ENCODE measurements at places on chromosomes 1 and 21.

DNA sequence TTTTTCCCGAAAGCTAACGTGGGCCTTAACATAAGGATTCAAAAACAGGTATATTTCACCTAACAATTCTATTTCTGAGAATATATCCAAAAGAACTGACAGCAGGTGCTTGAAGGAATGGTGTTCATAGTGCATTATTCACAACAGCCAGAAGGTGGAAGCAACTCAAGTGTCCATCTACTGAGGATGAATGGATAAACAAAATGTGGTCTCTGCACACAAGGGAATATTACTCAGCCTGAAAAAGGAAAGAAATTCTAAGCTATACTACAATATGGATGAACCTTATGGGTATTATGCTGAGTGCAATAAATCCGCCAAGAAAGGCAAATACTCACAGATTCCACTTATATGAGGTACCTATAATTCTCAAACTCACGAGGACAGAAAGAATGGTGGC is 6.1 kb upstream of the RIPPLY3 start:
- no peak for DNase-seq
- H3K4me1 ChIP-seq, result no peaks in the 10 kb centered on the region
- H3K4me3 ChIP-seq, result no peak overlapping the region
- H3K27me3 ChIP-seq, result no peaks in the 10 kb centered on the region

DNA sequence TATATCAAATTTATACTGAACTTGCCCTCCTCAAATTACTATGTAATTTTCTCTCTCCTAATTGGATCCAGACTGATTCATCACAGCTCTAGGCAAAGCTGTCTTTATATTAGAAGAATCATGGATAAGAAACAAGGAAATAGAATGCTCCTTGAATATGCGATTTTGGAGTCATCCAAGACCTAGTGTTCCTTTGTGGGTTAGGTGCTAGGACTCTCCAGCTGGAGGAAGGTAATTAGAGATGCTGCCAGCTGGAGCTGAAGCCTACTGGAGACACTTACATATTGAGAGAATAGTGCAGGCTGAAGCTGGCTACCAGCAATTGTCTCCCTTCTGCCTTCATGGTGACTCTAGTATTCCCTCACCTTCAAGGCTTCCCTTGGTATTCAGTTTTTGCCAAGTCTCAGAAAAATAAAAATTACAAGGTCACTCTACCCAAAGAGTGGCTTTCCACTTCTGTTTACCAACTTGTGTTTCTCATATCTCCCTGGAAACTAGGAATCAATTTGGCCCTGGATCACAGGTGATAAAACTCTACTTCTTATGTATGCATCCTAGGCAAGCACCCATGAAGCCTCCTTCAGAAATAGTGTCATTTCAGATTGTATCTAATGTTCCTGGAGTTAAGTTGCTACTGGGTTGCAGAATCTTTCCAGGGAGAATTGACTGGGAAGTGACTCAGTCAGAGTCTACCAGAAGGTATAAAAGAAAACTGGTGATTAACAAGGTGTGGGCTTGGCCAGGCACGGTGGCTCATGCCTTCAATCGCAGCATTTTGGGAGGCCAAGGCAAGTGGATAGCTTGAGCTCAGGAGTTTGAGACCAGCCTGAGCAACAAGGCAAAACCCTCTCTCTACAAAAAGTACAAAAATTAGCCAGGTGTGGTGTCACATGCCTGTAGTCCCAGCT is 24.4 kb upstream of the DOCK7 start:
- H3K4me3 ChIP-seq, result no peak overlapping the region
- no peaks in the 10 kb centered on the region for H3K36me3 ChIP-seq
- no peak overlapping the region for H3K27ac ChIP-seq

DNA sequence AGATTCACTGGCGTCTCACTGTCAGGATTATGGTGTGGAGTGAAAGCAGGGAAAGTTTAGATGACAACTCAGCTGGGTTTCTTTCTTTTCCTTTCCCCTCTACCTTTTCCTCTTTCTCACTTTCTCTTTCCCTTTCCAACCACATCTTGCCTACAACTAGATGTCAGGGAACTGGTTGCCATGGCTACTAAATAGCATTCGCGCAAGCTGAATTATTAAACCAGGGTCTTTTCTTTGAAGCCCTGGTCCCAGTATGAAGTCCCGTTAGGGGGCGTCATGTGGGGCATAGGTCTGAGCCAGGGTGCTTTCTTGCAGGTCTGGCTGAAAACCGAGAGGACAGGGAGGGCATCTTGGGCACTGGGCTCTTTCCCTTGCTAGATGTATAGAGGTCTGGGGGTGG is 168.4 kb upstream of the CACNA1E start:
- no peak overlapping the region for H3K4me3 ChIP-seq
- no peaks in the 10 kb centered on the region for H3K4me1 ChIP-seq
- peaks cover 45% of the 10 kb centered on the region for H3K27me3 ChIP-seq
- H3K27ac ChIP-seq, result no peak overlapping the region
- H3K36me3 ChIP-seq, result no peaks in the 10 kb centered on the region

DNA sequence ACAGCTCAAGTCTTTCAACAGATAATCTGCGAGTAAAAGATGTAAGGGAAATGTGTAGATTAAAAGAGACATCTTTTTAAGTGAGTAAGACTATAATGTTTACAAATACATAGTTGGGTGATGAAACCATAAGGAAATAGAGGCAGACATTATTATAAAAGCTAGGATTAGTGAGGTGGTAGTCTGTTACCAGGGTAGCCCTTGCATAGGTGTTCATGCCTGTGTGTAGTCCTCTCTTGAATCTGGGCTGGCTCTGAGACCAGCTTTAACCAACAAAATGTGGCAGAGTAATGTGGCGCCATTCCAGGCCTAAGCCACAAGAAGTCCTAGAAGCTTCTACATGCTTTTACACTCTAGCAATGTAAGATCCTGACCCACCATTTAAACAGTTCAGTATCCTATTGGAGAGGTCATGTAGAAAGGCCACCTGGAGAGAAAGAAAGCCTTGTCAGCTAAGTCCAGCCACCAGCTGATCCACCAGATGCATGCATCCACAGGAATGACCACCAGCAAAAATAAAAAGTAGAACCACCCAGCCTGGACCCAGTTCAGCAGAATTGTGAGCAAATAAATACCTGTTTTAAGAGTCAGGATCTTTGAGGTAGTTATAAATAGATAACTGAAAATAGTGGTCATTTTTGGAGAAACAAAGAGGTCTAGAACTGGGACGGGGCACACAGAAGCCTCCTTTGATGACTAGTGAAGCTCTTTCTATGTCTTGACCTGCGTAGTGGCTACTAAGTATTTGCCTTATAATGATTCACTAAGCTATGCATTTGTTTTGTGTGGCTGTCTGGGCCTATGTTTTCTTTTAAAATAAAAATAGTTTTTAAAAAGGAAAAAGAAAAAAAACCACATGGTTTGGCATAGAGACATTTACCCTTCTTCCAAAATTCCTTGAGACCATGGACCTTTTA is 8.1 kb downstream of the NIBAN1 start:
- no peaks in the 10 kb centered on the region for H3K36me3 ChIP-seq
- no peak overlapping the region for H3K4me3 ChIP-seq
- DNase-seq, result no peak
- H3K4me1 ChIP-seq, result no peaks in the 10 kb centered on the region
- H3K27ac ChIP-seq, result no peak overlapping the region
- H3K27me3 ChIP-seq, result no peaks in the 10 kb centered on the region

DNA sequence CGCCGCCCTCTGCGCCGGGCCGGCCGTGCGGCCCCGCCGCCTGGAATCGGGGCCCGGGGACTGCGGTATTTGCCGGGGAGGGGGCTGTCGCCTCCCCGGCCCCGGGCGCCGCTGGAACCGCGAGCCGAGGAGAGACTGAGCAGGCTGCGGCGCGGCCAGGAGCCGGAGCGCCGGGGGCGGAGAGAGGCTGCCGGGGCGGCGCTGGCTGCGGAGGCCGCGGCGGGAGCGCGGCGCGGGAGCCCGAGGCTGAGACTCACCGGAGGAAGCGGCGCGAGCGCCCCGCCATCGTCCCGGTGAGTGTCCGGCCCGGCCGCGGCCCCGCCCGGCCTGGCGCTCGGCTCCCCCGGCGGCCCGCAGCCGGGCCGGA is 746 bp downstream of the DYRK1A start:
- peak overlapping the region; percentile 97 for H3K4me3 ChIP-seq
- peaks cover 36% of the 10 kb centered on the region for H3K4me1 ChIP-seq
- H3K36me3 ChIP-seq, result no peaks in the 10 kb centered on the region
- H3K27ac ChIP-seq, result peak overlapping the region; percentile 99
- no peaks in the 10 kb centered on the region for H3K27me3 ChIP-seq
- no peak for DNase-seq

DNA sequence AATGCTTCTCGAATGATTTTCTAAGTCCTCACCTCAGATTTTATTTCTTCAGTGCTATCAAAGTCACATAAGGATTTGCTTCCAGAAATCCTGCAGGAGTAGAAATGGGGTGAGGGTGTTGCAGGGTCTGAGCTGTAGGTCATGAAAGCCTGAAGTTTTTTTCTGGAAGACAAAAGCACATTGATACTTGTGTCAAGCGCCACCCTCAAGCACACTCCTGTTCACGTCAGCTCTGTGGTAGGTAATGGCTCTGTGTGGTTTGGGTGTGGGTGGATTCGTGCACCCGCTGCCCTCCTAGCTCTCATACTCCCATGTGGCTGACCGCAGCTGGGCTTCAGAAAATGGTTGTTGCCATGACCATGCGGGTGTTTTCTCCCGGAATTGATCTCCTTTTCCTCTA is 39.9 kb downstream of the AKNAD1 start:
- no peak for DNase-seq
- peaks cover 14% of the 10 kb centered on the region for H3K4me1 ChIP-seq
- peak overlapping the region; percentile 58 for H3K27ac ChIP-seq
- no peaks in the 10 kb centered on the region for H3K27me3 ChIP-seq
- H3K36me3 ChIP-seq, result no peaks in the 10 kb centered on the region

DNA sequence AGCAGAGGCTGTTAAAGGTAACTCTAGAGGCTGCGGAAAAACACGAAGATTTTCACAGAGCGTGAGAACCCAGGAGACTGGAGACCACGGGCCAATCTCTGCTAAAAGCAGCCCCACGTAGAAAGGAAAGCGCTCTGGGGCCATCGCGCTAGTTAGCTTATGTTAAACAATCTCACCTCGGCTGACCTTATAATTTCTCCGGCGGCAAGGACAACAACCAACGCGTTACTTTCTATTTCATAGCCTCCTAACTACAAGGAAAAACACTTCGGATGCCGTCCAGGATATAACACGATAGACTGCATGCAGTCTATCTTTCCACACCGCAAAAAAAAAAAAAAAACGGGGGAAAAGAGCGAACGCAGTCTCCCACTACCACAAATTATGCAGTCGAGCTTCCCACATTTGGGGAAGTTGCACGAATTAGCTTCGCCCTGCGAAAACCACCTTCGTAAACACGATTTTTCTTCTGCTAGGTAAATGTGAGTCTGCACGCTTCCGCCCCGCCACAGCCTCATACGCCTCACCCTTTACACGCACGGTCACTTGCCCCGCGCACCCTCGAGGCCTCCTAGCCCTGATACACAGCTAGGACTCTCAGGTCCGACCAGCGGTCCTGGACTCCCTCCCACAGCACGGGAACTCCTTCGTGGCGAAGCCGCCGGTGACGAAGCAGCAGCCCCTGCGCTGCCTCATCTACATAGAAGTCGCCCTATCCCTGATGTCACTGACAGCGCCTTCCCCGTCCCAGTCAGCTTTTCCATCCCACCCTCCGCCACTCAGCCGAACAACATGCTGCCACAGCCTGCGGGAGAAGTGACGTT is 87.8 kb downstream of the PRKAB2 start:
- peak overlapping the region; percentile 41 for H3K4me3 ChIP-seq
- H3K27ac ChIP-seq, result peak overlapping the region; percentile 31
- peaks cover 68% of the 10 kb centered on the region for H3K27me3 ChIP-seq
- H3K36me3 ChIP-seq, result no peaks in the 10 kb centered on the region

- no peak overlapping the region for H3K27ac ChIP-seq
- H3K4me3 ChIP-seq, result no peak overlapping the region
- no peaks in the 10 kb centered on the region for H3K4me1 ChIP-seq
Measured at GRCh38 chr1:159960721-159961381, 6.8 kb upstream of the SLAMF9 start.

DNA sequence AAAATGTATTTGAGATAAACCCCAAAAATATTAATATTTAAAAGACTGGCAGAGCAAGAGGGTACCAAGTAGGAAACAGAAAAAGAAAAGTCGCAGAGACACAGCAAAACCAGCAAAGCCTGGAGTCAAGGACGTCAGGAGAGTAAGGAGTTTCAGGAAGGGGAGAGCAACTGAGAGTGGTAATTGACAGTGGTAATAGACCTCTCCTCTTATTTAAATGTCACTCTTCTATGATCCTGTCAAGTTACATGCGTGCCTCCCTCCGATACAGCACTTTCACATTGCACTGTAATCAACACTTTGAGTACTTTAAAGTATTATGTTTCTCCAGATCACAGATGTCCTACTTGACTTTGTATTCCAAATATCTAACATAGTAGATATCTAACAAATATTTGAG is 82.6 kb upstream of the EXO1 start:
- no peaks in the 10 kb centered on the region for H3K36me3 ChIP-seq
- no peaks in the 10 kb centered on the region for H3K27me3 ChIP-seq
- no peak for DNase-seq

DNA sequence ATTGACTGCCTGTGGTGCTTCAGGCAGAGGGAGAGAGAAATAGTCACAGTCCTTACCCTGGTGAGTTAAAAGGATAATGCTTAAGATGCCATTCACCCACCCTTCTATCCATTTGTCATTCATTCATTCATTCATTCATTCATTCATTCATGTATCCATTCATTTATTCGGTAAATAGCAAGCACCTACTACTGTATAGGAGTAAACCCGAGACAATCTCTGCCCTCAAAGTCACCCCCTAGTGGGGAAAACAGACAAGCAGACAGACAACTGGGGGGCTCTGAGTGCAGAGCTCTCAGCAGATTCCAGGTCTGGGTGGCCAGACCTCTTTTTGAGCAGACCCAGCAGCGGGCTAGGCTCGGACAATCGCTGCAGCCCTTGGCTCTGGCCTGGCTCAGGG is 14.1 kb upstream of the ACTL8 start:
- no peaks in the 10 kb centered on the region for H3K36me3 ChIP-seq
- H3K4me1 ChIP-seq, result no peaks in the 10 kb centered on the region
- no peak overlapping the region for H3K27ac ChIP-seq
- no peak for DNase-seq
